ENCODE measurements at places on chromosomes 3 and 15.

DNA sequence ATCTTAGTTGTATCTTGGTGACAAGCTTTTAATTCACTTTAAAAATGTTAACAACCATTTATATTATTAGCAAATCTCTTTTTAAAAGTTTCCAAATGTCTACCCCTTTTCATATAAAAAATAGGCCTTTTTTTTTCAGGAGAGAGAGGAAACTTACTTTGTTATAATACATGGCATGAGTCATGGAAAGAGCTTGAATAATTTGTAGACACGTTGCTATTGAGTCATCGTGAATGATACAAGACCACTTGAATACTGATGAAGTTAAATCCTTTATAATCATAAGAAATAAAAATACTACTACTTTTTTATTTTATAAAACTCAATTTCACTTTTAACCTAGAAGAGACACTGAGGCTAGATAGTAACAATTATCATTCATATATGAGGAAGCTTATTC lies 70.3 kb upstream of the BBX start:
- no peak for DNase-seq

GRCh38 chr3:52721002-52721729 lies 15.3 kb downstream of the SPCS1 start:
- no peak for DNase-seq

- no peak for DNase-seq
These were observed 68.2 kb downstream of the NBEAL2 start for GRCh38 chr3:47047673-47048072.

GRCh38 chr3:29239376-29239775 lies 41.5 kb upstream of the RBMS3 start:
- DNase-seq = no peak

DNA sequence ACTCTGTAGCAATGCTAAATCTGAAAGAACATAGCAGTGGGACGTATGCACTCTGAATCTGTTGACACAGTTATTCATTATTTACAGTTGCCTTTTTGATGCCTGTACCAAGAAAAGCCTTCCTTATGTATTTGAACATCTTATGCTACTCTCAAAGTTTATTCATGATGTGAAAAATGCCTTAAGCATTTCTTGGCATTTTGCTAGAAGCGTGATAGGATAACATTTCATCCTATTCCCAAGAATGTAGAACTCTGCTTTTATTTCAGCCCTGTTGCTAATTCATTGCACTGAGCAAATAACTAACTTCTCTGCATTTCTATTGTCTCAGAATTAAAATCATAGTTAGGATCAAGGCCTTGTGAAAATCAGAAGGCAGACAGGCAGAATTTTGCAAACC lies 105.5 kb downstream of the STRIT1 start:
- no peak for DNase-seq

DNA sequence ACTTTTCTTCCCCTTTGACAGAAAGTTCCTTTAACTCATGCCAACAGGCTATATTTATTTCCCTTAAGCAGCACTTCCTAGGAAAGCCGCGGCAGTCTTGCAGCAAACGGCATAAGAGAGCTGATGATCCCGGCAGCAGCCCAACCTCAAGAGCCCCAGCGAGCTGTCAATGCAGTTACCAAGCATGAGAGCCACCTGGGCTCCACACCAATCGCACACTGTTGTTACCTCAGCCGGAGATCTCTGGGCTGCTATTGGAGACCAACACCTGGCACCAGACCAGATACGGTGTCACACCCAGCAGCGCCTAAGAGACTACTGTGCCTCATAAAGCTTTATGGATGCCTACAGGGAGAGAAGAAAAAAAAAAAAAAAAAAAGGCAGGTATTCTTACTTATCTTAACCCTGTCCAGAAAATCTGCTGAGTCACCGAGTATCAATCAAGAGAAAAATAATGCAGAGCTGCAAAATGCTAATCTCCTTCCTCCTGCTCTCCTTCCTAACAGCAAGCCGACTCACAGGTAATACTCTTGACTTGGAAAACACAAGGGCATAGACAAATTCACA lies 11.7 kb downstream of the ABCC5 start:
- no peak for DNase-seq

DNA sequence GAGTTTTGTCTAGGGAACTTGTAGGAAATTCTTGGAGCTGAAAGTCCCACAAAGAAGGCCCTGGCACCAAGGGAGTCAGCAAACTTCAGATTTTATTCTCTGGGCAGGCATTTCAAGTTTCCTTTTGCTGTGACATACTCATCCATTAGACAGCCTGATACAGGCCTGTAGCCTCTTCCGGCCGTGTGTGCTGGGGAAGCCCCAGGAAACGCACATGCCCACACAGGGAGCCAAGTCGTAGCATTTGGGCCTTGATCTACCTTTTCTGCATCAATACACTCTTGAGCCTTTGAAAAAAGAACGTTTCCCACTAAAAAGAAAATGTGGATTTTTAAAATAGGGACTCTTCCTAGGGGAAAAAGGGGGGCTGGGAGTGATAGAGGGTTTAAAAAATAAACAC lies 15.0 kb downstream of the TIGIT start:
- DNase-seq = peak; percentile 90

DNA sequence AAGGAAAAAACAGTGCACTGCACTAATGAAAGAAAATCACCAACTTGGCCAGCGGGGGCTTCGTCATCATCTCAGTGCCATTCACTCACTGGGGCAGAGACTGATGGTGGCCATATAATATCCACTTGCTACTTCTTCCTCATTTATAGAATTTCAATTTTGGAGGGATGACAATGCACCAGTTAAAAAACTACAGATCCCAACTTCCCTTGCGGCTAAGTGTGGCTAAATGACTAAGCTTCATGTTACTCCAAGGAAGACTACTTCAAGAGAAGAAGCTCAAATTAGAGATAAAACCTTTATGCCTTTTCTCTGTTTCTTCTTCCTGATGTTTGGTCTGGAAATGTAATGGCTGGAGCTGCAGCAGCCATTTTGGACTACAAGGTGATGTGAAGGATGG lies 38.8 kb downstream of the NGLY1 start:
- no peak for DNase-seq

GRCh38 chr3:46127503-46127902 lies 80.6 kb downstream of the CCR1 start:
- DNase-seq = no peak

GRCh38 chr3:74435631-74436030 lies 178.8 kb downstream of the CNTN3 start:
- DNase-seq = no peak

GRCh38 chr15:52228921-52229320 lies 37.7 kb upstream of the GNB5 start:
- no peak for DNase-seq

- DNase-seq = no peak
These were observed 51.7 kb downstream of the SEMA5B start for GRCh38 chr3:122975924-122976293.

GRCh38 chr15:101399431-101399830 lies 90.1 kb downstream of the PCSK6 start:
- DNase-seq = no peak

DNA sequence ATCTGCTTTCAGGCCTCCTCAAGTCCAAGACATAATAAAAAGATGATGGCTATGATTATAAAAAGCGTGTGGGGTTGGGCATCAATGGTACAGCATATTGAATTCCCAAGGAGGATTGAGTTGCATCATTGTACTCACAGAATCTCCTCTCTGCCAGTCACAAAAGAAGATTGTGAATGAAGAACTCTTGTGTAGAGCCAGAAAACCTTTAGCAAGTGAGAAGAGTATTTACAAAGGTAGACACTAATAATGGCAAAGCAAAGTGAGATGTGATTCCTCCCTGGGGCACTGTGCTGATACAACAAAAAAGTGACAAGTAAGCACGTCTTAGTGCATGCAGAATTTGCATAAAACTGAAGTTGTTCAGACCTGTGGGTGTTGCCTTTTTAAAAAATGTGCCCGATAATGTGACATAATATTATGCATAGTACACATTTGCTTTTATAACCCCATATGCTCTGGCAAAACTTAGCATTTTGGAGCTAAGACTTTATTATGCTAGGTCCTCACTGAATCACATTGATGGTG lies 291.2 kb upstream of the TBC1D5 start:
- DNase-seq = no peak

DNA sequence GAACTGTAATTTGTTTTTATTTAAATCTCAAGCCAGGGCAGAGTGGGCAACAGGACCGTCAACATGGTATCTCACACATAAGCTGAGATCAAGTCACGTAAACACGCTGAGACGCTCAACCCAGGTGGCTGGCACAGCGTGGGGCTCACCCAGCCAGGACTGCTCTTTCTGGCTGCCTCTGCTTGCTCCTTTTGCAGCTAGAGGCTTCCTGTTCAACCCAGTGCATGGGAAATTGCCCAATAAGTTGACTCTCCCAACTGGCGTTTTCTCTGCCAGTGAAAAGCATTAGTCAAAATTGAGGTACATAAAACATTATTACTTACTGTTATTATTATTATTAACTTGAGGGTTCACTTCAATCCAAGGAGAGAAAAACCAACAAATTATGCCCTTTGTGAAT lies 398.1 kb downstream of the NR2F2 start:
- no peak for DNase-seq

DNA sequence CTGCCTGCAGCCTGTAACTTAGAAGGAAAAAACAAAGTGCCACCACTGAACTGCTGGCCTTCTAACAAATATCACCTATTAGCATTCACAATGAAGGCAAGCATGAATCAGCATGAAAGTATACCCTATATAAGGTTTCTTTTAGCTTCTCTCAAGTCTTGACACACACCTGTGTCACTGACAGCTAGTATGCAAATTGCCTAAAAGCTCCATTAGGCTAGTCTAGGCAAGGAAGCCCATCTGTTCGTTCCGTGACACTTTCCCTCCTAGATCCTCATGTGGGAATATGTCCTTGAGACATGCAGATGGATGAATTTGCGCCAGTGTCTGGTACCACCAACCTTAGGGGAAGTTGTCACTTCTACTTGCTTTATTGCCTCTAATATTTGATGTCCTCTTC lies 129.3 kb downstream of the RBMS3 start:
- DNase-seq = no peak

DNA sequence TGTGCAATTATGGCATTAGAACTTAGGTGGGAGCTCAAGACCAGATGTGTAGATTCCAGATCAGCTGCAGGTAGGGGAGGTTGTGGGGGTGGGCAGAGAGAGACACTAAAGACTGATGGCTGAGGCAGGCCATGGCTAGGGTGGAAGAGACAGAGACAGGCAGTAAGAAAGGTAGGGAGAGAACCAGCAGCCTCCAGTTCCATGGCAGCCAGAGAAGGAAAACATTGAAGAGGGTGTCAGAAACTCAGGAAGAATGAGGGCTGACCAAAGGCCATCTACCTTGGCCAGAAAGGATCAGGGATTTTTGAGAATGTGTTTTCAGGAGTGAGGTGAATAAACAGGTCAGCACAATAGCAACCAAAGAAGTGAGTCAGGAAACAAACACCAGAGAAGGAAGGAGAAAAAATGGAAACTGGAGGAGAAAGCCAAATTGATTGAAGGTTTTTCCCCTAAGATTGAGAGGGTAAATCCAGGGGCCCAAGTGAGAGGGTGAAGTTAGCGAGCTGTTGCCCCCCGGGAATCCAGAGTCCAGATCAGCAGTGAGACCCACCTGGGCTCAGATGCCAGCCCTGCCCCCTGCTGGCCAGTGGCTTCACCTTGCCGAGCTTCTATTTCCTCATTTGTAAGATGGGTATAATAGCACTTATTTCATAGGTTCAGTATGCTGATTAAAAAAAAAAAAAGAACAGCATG lies 41.0 kb downstream of the ABHD2 start:
- peak; percentile 86 for DNase-seq

- DNase-seq = no peak
These were observed 65.2 kb upstream of the TRA2B start for GRCh38 chr3:186002884-186003472.

GRCh38 chr15:42159381-42160015 lies 3.1 kb upstream of the PLA2G4F start:
- no peak for DNase-seq

- DNase-seq = no peak
These were observed 88.2 kb downstream of the GMPS start for GRCh38 chr3:155958676-155959075.

DNA sequence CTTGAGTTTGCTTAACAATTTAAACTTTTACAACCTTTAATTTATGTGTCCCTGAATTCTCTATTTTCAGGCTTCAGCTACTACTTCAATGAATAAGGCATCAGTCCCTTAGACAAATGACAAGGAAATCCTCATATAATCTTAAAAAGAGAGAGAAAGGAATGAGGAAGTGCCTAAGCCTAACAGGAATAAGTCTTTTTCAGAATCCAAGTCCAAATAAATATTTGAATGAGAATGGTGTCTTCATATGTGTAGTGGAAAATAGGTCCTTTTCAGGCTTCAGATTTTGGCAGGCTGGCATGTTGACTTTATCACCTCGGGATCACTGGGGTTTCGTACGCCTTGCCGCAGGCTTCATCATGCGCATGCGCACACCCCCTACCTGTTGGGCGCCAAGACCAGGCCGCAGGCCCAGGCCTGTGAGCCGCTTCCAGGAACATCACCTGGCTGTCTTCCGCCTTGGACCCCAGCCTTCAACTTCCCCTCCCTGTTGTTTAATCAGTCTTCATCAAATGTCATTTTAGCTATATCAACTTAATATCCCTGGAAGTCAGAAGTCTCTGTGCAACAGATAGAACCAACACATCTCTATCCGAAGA lies 334.5 kb downstream of the SOX2 start:
- DNase-seq = no peak

DNA sequence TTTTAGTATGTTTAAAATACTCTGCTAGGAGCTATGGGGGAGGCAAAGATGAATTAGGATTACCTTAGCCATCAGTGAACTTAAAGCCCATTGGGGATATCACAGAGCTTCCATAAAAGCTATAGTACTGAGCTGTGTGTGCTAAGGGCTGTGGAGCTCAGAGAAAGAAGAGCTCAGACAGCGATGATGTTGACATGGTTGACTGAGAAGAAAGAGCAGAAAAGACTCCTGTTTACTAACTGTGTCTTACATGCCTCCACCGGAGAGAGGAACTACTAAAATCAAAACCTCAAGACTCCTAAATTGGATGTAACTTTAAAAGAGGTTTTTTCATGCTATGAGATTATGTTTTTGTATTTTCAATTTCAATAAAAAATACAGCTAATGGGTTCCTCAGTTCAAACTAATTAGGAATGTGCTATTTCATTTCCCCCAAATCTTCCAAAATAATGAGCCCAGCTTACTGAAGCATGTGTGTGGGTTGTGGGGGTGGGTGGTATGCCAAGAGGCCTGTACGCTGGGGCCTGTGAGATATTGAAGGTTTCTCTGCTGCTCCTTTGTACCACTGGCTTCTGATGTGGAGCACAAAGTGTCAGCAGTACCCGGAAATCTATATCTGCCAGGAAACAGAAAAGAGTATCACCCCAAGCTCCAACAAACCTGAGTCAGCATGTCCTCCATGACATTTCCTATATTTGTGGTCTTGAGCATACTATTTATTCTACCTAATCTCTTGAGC lies 22.7 kb downstream of the DGKG start:
- no peak for DNase-seq

DNA sequence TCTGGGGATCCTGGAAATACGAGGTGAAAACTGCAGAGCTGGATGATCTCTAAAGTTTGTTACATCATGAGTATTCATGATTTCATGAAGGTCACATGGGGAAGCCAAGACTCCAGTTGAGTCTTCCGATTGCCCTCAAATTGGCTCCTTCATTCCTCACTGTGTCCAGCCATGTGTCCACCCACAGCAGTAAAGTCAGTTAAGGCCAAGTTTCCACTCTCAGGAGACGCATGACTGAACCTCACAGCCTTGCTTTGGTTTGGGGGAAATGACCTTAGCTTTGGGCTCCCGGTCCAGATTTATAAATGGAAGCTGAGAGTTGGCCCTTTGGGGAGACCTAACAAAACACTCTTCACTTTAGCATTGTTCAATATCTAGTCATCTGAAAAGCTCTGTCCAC lies 289.7 kb upstream of the MCTP2 start:
- DNase-seq = no peak

- no peak for DNase-seq
These were observed 553.0 kb downstream of the NTRK3 start for GRCh38 chr15:87703327-87704111.

GRCh38 chr3:128367761-128368160 lies 98.9 kb downstream of the DNAJB8 start:
- DNase-seq = no peak
